LNCaP clone FGC (cell line): ENCODE measurements at places on chromosomes 2 and 18.

- no peak for DNase-seq
Measured at GRCh38 chr2:21411741-21412140, 288.0 kb downstream of the TDRD15 start.

GRCh38 chr18:191725-192124 lies 33.4 kb downstream of the USP14 start:
- no peak for DNase-seq

DNA sequence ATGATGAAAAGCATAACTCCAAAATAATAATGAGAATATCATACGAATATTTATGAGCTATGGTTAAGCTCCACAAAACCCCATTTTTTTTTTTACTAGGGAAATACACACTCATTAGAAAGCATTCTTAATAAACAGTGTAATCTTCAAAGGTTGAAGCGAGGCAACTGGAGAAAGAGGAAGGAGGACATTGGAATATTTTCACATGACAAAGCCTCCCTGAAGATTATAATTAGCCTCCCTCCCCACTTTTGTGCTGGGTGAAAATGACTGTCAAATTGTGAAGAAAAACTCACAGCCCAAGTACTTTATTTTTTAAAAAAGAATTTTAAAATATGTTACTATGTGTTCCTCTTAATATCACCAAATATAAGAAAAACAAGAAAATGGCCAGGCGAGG lies 64.1 kb upstream of the NFU1 start:
- no peak for DNase-seq

DNA sequence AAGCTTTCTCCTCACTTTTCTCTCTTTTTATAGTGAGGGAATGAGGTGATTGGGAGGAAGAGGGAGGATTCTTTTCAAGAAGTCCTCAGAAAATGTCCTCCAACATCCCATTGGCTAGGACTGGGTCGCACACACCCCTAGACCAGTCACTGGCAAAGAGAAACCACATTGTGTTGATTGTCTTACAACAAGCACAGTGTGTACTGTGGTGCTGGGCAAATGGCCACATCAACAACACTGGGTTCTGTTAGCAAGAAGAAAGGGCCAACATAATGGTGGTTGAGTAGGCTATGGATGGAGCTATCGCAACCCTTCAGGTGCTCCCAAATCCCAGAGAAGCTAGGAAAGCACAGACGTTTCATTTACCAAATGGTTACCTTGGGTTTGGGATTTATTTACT lies 18.7 kb upstream of the PTPN4 start:
- no peak for DNase-seq

DNA sequence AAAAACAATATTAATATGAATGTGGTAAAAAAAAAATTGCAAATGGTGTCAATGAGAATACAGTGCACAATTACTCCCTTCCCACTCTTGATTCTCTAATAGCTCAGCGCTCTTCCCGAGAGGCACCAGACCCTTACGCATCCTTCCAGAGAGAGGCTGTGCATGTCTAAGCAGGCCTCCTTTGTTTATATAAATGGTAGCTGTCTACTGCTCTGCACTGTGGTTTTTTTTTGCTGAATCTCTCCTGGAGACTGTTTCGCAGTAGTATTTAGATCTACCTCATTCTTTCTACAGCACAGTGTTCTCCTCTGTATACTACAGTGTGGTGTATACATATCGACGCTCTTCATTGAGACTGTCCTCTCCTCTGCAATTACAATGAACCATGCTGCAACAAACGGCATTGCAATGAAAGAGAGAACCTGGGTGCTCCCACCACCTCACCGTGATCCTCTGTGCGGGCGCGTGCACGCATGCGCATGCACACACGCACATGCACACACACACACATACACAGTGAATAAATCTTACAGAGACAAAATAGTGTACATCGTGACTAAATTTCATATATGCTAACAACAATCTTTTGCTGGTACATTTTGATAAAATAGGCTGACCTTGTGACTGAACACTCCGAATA lies 19.4 kb downstream of the SEPTIN10 start:
- no peak for DNase-seq

DNA sequence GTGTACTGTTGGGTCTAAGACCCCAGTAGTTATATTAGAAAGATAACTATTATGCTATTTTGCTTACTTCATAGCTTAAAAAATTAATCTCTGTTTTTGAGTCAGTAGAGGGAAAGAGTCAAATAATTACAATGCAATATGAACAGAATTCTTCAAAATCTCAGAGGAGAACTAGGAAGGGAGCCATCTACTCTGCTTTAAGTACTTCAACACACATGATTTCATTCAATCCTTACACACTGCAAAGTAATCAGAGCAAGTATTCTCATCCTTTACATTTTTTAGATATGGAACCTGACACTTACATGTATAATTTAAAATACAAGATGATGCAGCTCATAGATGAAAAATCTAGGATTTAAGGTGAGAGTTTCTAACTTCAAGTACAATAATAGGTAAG lies 27.7 kb downstream of the COL5A2 start:
- no peak for DNase-seq

DNA sequence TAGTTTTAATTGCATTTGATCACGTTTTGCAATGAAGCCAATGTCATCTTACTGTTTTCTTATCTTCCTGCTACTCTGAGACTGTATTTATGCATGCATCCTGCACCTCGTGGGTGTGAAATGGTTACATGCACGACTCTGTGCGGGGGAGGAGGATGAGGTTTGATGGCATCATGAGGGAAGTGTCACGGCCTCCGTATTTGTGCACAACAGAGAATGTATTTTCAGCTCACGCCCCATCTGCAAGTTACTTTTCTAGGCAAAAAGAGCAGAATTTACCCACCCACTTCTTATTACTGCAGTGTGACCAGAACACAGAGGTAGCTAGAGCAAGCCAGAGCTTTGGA lies 145.1 kb downstream of the TDRD15 start:
- no peak for DNase-seq

GRCh38 chr2:197131558-197131855 lies 179.1 kb downstream of the ANKRD44 start:
- no peak for DNase-seq

GRCh38 chr18:58010265-58010664 lies 33.8 kb upstream of the NEDD4L start:
- DNase-seq, result no peak

- DNase-seq, result no peak
Measured at GRCh38 chr2:84924173-84925106, 19.0 kb downstream of the TMSB10 start.

- no peak for DNase-seq
Measured at GRCh38 chr18:63763831-63764600, 11.2 kb upstream of the SERPINB7 start.
